ENCODE measurements at places on chromosomes 5 and 9.

DNA sequence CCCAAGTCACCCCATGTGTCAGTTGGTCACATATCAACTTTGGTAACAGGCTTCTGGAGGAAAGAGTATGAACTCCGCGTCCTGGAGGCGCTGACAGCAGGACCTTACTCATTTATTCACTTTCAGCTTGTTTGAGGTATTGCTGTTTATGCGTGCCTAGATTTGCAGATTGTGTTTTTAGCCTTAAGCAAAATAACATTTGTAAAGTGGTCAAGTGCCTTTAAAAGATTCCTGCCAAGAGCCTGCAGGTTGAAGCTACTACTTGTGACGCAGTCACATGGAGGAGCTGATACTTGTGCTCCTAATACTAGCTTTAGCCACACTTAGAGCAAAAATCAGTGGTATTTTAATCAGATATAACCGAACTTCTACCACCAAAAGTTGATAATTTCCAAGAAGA, 351.3 kb downstream of the ADGRV1 start:
- no peak for DNase-seq

DNA sequence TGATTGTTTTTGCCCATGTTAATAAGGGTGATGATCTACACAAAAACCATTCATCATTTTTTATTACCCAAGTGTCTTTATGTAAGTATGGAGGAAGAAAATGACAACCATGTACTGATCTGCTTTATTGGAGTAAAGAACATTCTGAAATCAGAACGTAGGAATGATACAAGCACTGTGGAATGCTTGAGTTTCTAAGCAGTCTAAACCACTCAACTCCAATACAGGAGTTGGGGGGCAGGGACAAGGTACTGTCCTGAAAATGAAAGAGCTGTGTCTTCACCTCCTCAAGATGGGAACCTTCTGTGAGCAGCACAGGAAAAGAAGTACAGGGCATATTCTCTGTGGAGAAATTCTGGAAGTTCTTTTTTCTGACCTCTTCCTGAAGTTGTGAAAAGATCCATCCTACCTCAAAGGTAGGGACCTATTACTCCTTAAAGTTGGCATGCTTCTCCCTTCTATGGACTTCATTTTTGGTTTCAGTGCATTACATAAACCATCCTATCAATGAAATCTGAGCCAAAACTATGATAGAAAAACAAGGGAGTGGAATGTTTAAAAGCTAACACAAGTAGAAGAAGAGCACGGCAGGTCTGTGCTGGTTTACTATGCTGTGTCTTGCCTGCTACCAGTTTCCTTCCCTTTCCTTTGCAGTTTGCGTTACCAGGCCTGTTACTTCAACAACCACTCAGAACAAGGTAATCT, 202.6 kb downstream of the SEMA5A start:
- no peak for DNase-seq

- no peak for DNase-seq
These were observed 338.4 kb downstream of the TMEM167A start for GRCh38 chr5:82738681-82739269.

DNA sequence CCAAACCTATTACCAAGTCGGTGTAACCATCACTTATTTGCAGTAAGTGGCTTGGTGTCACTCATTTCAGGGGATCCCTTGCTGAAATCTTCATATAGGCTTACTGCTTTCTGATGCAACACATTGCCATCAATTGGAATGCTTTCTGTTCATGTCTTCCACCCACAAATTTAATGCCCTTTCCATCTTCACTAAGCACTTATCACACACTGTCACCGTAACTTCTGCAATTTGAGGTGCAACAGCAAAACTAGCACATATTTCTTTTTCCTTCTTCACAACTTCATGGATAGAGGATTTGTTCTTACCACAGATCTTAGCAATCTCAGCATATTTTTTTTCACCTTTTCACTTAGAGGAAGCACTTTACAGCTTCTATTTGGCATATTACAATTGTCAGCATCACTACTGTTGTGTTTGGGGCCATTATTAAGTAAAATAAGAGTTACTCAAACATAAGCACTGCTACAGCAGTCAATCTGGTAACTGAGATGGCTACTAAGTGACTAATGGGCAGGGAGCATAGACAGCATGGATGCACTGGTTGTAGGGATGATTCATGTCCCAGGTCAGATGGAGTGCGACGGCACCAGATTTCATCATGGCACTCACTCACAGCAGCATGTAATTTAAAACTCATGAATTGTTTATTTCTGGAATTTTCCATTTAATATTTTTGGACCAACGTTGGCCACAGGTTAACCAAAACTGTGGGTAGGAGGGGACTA, 70.1 kb downstream of the PIP5K1B start:
- no peak for DNase-seq

DNA sequence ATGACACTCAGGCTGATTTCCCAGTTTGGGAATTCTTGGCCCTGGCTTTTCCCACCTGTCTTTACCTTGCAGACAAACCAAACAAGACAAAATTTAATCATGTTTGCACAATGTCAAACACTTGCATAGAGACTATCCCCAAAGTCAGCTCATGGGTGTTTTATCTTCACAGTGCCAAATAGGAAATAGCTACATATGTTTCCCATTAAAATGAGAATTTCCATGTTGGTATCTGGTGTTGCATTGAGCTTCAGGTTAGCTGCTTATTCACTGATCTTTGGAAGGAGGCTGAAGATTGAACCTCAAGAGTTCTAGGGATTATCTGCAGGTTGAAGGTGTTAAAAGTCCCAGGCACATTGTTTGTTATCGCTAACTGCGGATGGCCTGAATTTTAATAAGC, 19.5 kb downstream of the MAP1B start:
- no peak for DNase-seq

DNA sequence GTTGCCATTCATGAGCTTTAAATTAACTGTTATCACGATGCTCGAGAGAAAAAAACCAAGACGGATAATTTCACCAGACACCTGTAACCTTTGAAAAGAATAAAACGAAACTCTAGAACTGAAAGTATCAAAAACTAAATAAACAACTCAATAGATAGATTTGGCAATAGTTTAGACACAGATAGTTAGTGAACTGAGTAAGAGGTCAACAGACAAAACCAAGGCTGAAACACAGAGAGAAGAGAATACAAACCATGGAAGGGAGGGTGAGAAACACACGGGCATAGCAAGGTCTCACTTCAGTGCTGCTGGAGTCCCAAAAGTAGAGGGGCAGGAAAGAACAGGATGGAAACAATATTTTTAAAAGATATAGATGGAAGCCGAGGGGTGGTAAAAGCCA, 3.3 kb upstream of the OR2V1 start:
- no peak for DNase-seq
